ENCODE measurements at places on chromosomes 6 and 20.

GRCh38 chr6:55886185-55886836 lies 10.9 kb upstream of the BMP5 start:
- DNase-seq: no peak

DNA sequence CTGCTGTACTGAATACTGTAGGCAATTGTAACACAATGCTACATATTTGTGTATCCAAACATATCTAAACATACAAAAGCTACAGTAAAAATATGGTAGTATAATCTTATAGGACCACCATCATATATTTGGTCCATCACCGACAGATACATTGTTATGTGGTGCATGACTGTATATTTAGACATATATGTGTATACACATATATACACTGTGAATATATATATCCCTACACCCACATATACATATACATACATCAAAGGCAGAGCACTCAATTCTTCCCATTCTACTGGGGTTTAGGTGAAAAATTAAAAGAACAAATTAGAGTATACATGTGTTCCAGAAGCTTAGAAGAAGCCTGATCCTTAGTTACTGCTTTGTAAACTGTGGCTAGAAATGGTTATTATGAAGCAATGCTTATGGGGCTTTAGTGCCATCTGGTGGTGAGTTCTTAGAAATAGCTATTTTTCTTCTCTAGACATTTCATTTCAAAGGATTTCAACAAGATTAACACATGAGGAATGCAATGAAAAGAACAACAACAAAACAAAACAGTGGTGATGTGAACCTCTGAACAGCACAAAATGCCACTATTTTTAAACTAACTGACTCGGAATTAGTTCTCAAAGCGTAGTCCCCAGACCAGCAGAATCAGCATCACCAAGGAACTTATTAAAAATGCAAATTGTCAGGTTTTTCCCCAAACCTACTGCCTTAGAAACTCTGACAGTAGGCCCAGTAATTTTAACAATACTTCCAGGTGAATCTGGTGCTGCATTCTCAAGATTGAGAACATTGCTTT lies 38.0 kb downstream of the PKHD1 start:
- DNase-seq: no peak

DNA sequence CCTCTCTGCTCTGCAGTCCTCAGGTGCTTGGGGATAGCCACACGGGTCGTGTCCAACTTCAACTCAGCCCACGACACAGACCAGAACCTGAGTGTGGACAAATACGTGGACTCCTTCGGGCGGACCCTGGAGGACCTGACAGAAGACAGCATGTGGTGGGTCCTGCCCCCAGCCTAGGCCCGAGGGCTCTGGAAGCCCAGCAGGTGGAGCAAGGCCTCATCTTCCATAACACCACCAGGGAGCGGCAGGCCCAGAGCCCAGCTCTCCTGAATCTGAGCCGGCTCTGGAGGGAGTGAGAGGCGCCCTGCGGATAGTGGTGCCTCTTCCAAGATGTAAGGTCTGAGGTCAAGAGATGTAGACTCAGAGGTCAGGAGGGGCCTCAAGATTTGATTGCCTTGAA lies 19.6 kb downstream of the TGM6 start:
- no peak for DNase-seq

- DNase-seq: no peak
Measured at GRCh38 chr20:50744143-50744792, 12.9 kb downstream of the PARD6B start.

GRCh38 chr20:9498322-9498721 lies 16.1 kb upstream of the LAMP5 start:
- DNase-seq: no peak

DNA sequence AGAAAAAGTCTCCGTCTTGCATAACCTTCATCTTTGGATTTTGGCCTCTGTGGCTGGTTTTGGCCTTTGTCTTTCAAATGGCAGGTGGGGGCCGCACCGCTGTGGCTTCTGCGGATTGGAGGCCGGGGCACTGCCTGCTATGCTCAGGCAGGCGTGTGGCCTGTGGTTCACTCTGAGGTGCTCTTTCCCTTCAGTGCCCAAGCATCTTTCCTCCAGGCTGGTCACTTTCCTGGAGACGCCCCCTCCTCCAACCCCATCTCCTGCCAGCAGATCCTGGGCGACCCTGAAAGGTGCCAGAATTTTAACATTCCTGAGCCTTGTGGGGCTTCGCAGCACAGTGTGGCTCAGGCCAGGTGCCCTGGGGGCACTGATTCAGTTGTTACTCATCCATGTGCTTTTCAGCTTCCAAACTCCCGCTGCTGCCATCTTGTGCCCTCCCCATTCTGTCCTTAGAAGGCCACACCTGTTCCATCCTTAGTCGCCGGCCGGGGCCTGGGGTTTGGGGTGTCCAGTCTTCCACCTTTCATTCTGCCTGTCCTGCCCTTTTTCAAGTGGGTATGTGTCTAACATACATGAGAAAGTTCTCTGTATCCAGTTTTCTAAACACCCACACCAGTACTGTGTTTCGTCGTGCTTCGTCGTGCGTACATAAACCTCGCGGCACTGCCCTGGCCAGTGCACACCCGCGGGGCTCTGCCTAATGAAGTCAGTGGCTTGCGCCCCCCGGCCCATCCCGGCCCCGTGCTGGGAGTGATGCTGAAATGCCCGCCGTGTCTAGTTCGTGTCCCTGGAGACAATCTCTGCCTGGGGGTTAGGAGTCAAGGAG lies 12.1 kb downstream of the SS18L1 start:
- no peak for DNase-seq

DNA sequence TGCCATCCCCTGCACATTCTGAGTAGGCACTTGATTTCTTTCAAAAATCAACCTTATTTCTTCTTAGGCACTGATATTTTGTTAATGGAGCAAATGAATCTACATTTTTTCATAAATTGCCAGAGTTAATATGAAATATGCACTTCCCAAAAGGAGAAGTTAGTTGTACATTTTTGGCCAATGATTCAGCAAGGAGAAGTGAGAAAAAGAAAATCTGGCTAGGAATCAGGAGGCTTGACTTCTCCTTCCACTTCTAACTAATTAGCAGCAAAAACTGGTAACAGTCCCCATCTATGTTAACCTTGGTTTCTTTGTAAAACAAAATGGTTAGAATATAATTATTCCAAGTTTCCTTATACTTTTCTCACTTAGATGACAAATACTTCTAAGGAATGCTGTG lies 7.0 kb upstream of the DSE start:
- DNase-seq: no peak

DNA sequence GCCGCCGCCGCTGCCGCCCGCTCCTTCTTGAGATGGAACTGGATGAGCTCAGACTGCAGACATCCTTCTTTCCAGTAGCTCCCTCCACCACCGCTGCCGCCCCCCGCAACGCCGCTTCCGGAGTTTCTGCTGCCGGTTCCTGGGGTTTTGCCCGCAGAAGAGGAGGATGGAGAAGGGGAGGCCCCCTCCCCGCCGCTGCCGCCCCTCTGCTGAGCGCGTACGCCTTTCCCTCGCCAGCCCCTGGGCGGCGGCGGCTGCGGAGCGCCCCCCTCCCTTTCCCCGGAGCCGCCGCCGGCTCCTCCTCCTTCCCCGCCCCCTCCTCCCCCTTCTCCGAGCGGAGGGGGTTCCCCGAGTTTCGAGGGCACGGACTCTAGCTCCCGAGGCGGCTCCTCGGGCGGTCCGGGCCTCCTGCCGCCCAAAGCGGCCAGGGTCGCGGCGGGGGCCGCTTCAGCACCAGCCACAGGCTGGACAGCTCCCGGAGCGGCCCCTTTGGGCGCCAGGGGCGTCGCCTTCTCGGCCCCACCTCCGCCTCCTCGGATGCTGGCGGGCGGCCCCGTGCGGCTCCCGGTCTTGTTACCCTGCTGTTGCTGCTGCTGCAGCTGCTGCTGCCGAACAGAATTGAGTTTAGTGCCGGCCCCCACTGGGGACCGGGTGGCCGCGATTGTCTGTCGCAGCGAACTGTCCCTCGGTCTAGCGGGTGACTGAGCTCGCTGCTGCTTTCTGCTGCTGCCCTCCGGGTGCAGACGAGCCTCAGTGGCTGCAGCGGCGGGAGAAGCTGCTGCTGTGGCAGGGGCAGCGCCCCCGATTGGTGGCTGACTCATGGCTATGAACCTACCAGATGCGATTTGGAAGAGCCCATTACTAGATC lies 3.1 kb downstream of the MTCL3 start:
- DNase-seq: peak; percentile 48

DNA sequence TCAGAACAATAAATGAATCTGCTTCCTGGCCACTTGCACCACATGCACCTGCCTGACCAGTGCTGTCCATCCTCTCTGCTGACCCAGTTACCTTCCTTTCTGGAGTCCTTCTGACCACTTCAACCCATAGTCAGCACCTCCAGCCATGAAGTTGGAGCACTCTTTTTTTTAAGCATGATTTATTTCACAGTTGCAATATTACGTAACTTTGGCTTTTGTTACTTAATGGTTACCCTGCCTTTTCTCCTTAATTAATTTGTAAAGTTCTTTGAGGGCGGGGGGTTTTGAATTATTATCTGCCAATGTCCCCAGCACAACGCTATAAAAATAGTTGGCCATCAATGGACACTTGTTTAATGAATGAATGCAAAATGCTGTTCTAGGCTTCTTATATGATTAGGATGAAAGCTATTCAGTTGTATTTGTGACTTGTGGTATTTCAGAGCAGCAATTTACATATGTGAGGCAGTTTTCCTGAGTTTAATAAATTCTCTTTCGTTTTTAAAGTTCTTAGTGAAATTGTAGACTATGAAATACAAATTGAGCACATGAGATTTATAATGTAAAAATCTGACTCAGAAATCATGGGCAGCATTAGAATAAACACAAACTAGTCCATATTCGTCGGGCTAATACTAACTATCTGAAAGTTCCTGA lies 180.0 kb downstream of the HS3ST5 start:
- DNase-seq: no peak

GRCh38 chr6:45951321-45952167 lies 64.1 kb downstream of the CLIC5 start:
- DNase-seq: no peak

GRCh38 chr6:43713643-43714310 lies 26.2 kb upstream of the MRPS18A start:
- no peak for DNase-seq

GRCh38 chr20:63359937-63360849 lies 956 bp downstream of the CHRNA4 start:
- DNase-seq: no peak

GRCh38 chr6:4208158-4208557 lies 72.8 kb upstream of the ECI2 start:
- DNase-seq: no peak

DNA sequence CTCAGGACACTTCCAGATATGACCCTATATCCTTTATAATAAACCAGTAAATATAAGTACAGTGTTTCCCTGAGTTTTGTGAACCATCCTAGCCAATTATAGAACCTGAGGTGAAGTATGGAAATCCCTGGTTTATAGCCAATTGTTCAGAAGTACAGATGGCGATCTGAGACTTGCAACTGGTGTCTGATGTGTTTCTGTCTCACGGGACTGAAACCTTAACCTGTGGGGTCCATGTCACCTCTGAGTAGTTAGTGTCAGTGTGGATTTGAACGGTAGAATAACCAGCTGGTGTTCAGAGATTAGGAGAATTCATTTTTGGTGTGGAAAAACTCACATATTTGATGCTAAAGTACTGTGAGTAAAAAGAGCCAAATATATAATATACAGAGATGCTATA lies 606.6 kb downstream of the MAFB start:
- DNase-seq: no peak

DNA sequence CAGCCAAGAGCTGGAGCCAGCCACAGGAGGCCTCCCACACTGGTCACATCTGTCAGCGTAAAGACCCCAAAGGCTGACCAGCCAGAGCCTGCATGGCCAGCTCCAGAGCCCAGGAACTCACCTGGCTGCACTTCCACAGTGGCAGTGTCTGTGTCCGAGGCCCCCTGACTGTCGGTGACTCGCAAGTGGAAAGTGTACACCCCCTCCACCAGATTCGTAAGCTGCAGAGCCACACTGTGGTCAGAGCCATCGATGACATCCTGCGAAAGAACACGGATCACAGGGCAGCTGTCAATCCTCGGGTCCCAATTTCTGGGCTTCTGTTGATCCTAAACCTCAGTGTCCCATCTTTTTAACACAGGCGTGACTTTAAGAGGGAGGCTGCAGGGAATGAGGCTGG lies 69.3 kb downstream of the ALDH5A1 start:
- DNase-seq: no peak

DNA sequence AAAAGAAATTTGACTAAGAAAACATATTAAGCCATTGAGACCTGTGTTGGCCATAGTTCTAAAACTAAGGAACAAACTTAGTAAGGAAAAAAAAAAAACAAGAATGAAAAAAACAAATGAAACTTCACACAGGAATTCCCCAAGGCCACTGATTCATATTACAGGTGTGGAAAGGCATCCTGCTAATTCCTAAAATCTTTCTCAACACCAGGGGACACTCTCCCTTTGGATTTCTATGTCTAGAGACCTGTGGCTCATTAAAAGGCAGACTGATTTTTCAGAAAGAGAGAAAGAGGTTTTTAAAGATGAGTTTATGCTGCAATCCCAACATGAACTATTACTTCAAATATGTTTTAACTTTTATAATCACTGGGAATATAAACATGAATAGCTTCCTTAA lies at the start of gene OR12D1:
Gene OR12D1 (plus strand): TSS at position 341 of the 400 bp plus-strand sequence.
- no peak for DNase-seq

DNA sequence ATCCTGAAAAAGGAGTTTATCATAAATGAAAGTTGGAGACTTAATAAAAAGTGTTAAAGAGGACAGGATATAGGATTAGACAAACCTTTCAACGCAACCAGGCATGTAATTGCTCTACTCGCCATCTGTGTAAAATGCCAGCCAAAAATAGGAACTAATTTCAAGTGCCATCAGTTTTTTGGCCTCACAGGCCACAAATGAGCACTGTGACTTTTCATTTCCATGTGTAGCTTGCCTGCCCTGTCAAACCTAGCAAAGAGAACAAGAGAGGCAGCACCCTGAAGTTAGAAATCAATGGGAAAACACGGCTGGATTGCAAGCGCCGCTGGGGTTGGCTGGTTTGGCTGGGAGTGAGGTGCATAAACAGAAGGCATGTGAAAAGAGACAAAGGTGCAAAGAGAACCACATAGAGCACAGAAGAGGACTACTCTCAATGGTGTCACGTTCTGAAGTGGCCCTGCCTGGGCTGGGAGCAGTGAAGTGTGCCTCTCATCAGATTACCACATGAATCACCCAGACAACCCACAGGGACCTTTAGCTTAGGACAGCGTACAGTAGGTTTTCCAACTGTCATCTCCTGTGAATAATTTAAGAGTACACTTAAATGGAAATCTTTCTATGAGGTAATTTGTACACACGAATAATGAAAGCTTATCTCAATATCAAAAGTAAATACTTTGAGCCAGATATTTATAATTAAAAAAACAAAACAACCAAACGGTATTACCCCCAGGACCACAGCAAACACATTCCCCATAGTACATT lies 78.0 kb upstream of the NHSL1 start:
- DNase-seq: no peak

- DNase-seq: no peak
Measured at GRCh38 chr6:149202952-149203351, 114.6 kb upstream of the TAB2 start.

DNA sequence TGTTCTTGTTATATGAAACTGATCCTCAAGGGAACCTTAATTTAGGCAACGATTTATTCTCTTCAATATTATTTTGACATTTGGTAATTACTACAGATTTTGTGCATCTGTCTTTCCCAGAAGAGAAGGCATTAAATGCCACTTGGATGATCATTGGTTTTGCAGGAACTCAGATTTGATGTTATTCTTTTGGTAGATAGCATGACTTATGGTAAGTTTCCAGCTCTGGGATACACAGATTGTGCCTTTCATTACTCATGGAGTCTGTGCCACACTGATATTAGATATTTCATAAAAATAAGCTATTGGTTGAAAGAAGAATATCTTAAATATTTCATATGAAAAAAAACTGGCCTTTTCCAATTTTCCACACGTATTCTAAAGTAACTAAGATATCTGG lies 120.1 kb downstream of the AIG1 start:
- no peak for DNase-seq

- DNase-seq: no peak
Measured at GRCh38 chr6:79167931-79168694, 66.4 kb downstream of the HMGN3 start.

All from activated gamma-delta T cell treated with anti-CD3 and anti-CD28 coated beads, Interleukin-2, amount 50 U/mL, for 16 hours (primary cell).